ENCODE measurements at places on chromosomes 5 and 9. TPM values are rescaled to one million over a fixed set of nuclear protein-coding genes. Genes with fewer than 3 reads are reported as not detected.

Gene NOXA1
- 2.7 TPM for total RNA-seq

Gene GPRIN1
- 0.37 TPM for total RNA-seq

Gene NR3C1
- 67.8 TPM for total RNA-seq

Gene ADAMTS6
- 5.5 TPM for total RNA-seq

DNA sequence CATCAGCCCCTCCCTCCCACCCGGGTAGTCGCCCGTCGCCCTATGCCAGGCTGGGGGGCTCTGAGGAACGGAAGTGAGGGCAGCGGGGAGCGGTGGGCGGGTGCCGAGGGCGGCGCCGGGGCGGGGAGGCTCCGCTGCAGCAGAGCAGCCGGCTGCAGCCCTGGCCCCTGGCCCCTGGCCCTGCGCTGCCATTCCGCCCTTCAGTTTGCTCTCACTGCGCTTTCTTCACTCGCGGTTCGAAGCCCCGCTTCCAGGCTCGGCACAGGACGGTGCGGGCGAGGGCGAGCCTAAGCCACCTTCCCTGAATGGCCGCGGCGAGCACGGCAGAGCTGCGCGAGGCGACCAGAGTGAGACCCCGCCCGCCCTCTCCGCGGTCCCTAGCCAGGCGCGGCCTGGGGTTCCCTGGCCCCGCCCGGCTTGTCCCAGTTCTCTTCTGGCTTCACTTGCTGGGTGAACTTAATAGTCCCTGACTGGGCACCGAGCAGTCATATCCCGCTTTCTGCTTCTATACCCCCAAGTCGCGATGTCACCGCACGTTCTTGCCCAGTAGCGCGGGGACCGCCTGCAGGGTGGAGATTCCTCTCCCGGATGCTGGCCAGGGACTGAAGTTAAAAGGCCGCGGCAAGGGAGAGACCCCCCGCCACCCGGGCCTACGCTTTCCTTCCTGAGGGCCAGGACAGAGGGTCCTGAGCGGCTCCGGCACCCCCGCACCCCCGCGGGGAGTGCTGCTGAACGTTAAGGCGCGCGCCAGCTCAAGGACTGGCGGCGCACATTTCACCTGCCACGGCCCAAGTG lies 623 bp upstream of the TRIM36 start:
- peak; percentile 79 for DNase-seq

- DNase-seq = no peak
These were observed 64.9 kb downstream of the SIL1 start for GRCh38 chr5:139133282-139133681.

GRCh38 chr5:136174021-136174659 lies 18.8 kb downstream of the SMIM32 start:
- no peak for DNase-seq

DNA sequence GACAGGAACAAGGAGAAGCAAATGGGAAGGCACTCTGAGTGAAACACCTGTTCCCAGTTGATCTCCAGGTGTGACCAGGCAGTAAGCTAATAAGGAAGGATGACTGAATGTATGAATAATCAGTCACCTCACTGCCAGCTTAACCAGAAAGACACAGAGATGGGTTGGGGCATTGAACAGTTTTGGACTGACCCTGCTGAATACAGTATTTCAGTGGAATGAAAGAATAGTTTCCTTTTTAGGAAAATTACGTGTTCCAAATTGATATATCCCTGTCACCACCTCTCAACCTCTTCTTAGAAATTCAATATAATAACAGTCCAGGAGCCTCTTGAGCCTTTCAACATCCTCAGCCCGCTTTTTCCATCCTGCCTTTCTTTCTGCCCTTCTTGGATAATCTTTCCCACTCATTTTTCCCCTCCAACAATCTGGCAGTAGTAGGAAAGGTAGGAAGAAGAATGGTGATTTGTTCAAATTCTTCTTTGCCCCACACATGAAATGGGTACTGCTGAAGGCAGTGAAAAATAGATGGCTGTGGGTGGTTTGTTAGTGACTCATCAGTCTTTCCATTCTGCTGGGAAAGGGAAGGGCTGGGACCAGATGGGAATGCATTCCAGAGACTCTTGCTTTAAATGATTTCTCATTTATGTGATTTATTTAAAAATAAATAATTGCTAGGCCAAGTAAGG lies 117.9 kb downstream of the ZSWIM6 start:
- DNase-seq = no peak

GRCh38 chr5:98907951-98908350 lies 20.9 kb downstream of the CHD1 start:
- DNase-seq = no peak

GRCh38 chr9:79432485-79432884 lies 139.3 kb upstream of the TLE4 start:
- DNase-seq = no peak

- DNase-seq = no peak
These were observed 63.0 kb upstream of the SELENOP start for GRCh38 chr5:42874621-42875198.

- peak; percentile 47 for DNase-seq
These were observed 81.6 kb upstream of the PHYKPL start for GRCh38 chr5:178314061-178314660.

DNA sequence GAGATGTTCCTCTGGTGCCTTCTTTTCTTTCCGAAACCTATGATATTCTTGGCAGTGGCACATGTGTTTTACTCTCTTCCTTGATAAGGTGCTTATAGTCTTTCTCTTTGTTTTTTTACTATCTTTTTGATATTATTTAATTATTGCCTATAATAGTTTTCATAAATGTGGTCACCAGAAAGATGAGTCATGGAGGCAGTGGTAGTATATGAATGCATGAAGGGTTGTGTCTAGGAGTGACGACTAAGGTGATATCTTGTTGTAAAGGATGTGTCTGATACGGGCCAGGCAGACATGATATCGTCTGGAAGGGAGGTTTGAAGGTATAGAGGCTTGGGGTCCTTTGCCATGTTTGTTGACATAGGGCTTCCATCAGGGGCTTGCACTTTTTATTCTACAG lies 36.8 kb downstream of the SLC44A1 start:
- no peak for DNase-seq

All from posterior vena cava (tissue), 2 donors.